ENCODE measurements at places on chromosomes 1 and 21. TPM values are rescaled to one million over a fixed set of nuclear protein-coding genes. Genes with fewer than 3 reads are reported as not detected.

GRCh38 chr21:39650306-39650705 is 37.6 kb downstream of the B3GALT5 start:
- no peak overlapping the region for H3K4me3 ChIP-seq
- no peaks in the 10 kb centered on the region for H3K36me3 ChIP-seq
- H3K27me3 ChIP-seq: no peaks in the 10 kb centered on the region
- H3K4me1 ChIP-seq: peaks cover 13% of the 10 kb centered on the region
- no peak for DNase-seq

Gene S100A2
- 373 TPM for total RNA-seq

Gene TTLL10
- total RNA-seq: 0.36 TPM

- no peak overlapping the region for H3K4me3 ChIP-seq
- peaks cover 6% of the 10 kb centered on the region for H3K4me1 ChIP-seq
- no peaks in the 10 kb centered on the region for H3K36me3 ChIP-seq
Measured at GRCh38 chr1:162702628-162703027, 70.4 kb downstream of the DDR2 start.

Gene DAB1
- total RNA-seq: not detected

Gene TPTE
- not detected for total RNA-seq

GRCh38 chr1:163093579-163093978 is 24.4 kb downstream of the RGS4 start:
- no peak overlapping the region for H3K27ac ChIP-seq
- no peaks in the 10 kb centered on the region for H3K36me3 ChIP-seq
- DNase-seq: no peak
- H3K4me1 ChIP-seq: peaks cover 23% of the 10 kb centered on the region

- H3K36me3 ChIP-seq: no peaks in the 10 kb centered on the region
- no peaks in the 10 kb centered on the region for H3K4me1 ChIP-seq
- H3K27ac ChIP-seq: no peak overlapping the region
- peak; percentile 68 for DNase-seq
- H3K4me3 ChIP-seq: no peak overlapping the region
- no peaks in the 10 kb centered on the region for H3K27me3 ChIP-seq
Measured at GRCh38 chr1:10909697-10910680, 102.5 kb upstream of the TARDBP start.

GRCh38 chr1:156677616-156678596 is 699 bp upstream of the NES start:
- H3K27ac ChIP-seq: no peak overlapping the region
- H3K4me1 ChIP-seq: peaks cover 28% of the 10 kb centered on the region
- no peaks in the 10 kb centered on the region for H3K27me3 ChIP-seq
- 0 out of 2 replicates have a peak, but pooled peaks cover 3% of the 10 kb centered on the region for H3K36me3 ChIP-seq
- peak overlapping the region; percentile 64 for H3K4me3 ChIP-seq

DNA sequence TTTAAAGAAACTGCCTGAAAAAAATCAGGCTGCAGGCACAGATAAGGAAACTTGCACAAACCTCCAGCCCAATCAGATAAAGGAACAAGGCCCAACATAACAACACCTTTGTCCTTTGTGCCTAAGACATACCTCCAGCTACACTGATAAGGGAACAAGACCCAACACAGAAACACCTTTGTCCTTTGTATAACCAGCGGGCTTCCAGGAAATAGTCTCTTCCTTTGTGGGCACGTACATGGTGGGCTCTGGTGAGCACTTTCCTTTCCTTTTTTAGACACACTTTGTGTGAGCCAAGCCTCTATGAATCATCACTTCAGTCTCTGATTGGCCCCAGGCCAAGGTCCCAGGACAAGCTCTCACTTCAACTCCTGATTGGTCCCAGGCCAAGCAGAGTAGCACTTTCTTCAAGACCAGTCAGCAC is 23.6 kb downstream of the ZNF670 start:
- no peak overlapping the region for H3K27ac ChIP-seq
- no peaks in the 10 kb centered on the region for H3K27me3 ChIP-seq
- no peaks in the 10 kb centered on the region for H3K4me1 ChIP-seq
- H3K4me3 ChIP-seq: no peak overlapping the region
- no peak for DNase-seq
- peaks cover 59% of the 10 kb centered on the region for H3K36me3 ChIP-seq

DNA sequence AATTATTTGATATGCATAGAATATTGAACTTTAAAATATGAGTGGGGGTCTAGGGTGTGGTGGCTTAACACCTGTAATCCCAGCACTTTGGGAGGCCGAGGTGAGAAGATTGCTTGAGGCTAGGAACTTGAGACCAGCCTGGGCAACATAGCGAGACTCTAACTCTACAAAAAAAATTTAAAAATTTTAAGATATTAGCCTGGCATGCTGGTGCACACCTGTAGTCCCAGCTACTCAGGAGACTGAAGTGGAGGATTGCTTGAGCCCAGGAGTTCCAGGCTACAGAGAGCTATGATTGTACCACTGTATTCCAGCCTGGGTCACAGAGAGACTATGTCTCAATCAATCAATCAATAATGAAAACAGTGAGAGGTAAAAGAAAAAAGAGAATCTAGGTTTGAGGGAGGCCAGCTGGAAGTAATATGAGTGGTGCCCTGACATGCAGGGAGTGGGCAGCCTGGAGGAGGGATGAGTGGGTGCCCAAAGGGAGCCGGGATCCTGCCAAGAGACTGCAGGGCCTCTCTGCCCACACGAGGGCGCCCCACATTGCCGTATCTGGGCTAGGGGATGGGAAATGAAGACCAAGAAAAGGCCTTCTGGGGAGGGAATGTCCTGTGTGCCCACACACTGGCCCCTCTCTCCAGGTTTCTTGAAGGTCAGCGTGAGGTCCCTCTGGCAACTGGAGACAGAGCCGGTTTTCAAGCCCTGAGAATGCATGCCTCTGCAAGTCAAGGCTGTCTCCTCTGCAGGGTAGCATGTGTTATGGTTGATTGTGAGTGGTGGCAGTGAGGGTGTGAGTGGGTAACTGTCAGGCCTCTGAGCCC is 93.9 kb upstream of the PPM1J start:
- no peak overlapping the region for H3K27ac ChIP-seq
- no peaks in the 10 kb centered on the region for H3K27me3 ChIP-seq

Gene LAMB3
- 650 TPM for total RNA-seq

GRCh38 chr1:119331190-119331515 is 37.4 kb upstream of the HAO2 start:
- no peak for DNase-seq
- H3K27me3 ChIP-seq: peaks cover 7% of the 10 kb centered on the region
- no peak overlapping the region for H3K27ac ChIP-seq
- H3K4me3 ChIP-seq: no peak overlapping the region
- H3K36me3 ChIP-seq: no peaks in the 10 kb centered on the region
- peaks cover 15% of the 10 kb centered on the region for H3K4me1 ChIP-seq

Gene VPS45
- total RNA-seq: 47.8 TPM

DNA sequence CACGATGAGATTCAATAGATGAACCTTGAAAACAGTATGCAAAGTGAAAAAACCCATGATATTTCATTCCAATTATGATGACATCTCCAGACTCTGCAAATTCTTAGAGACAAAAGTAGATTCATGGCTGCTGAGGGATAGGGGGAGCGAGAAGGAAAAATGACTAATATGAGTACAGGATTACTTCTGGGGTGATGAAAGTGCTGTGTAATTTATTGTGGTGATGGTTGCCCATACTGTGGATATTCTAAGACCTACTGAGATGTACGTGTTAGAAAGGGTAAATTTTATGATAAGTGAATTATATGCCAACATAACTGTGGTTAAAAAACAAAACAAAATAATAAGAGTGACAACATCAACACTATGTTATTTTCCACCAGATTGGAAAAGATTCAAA is 18.9 kb upstream of the RGS7 start:
- no peaks in the 10 kb centered on the region for H3K4me1 ChIP-seq
- no peak for DNase-seq
- H3K27me3 ChIP-seq: peaks cover 20% of the 10 kb centered on the region
- no peak overlapping the region for H3K4me3 ChIP-seq

Gene ILDR2
- under 0.01 TPM for total RNA-seq

DNA sequence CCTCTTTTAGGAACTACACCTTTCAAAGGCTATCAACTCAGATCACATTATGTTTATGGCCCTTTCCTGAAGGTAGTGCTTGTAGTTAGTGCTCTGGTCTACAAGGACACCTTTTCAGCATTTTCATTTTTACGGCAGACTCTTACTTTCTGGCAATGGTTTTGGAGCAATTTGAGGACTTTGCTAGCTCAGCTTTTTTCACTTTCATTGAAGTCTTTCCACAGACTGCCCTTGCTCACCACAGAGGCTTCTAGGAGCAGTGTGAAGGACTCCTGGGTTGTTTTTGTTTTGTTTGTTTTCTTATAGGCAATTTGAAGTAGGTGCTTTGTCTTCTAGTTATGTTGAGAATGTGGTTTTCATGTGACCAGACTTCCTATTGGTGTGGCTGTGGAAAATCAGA is 43.1 kb downstream of the CD55 start:
- no peaks in the 10 kb centered on the region for H3K36me3 ChIP-seq
- DNase-seq: no peak
- H3K4me3 ChIP-seq: no peak overlapping the region
- no peak overlapping the region for H3K27ac ChIP-seq
- H3K4me1 ChIP-seq: peaks cover 19% of the 10 kb centered on the region
- H3K27me3 ChIP-seq: no peaks in the 10 kb centered on the region

Gene PLCH2
- total RNA-seq: 5.9 TPM

DNA sequence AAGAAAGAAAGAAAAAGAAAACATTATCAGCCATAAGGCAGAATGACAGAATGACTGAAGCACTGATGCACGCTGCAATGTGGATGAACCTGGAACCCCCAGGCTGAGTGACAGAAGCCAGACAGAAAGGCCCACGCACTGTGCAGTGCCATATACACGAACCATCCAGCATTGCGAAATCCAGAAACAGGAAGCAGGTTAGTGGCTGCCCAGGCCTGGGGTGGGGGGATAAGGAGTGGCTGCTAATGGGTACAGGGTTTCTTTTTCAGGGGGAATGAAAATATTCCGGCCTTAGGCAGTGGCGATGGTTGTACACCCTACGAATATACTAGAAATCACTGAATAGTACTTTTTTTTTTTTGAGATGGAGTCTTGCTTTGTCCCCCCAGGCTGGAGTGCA is 57.0 kb downstream of the CHD5 start:
- DNase-seq: no peak
- no peaks in the 10 kb centered on the region for H3K4me1 ChIP-seq
- no peaks in the 10 kb centered on the region for H3K36me3 ChIP-seq
- no peaks in the 10 kb centered on the region for H3K27me3 ChIP-seq
- no peak overlapping the region for H3K4me3 ChIP-seq
- H3K27ac ChIP-seq: no peak overlapping the region

- H3K27me3 ChIP-seq: no peaks in the 10 kb centered on the region
- DNase-seq: no peak
- peaks cover 19% of the 10 kb centered on the region for H3K4me1 ChIP-seq
- H3K36me3 ChIP-seq: peaks cover 11% of the 10 kb centered on the region
- no peak overlapping the region for H3K4me3 ChIP-seq
Measured at GRCh38 chr1:246591958-246592357, 25.7 kb downstream of the CNST start.

Gene ADAMTS5
- total RNA-seq: not detected

DNA sequence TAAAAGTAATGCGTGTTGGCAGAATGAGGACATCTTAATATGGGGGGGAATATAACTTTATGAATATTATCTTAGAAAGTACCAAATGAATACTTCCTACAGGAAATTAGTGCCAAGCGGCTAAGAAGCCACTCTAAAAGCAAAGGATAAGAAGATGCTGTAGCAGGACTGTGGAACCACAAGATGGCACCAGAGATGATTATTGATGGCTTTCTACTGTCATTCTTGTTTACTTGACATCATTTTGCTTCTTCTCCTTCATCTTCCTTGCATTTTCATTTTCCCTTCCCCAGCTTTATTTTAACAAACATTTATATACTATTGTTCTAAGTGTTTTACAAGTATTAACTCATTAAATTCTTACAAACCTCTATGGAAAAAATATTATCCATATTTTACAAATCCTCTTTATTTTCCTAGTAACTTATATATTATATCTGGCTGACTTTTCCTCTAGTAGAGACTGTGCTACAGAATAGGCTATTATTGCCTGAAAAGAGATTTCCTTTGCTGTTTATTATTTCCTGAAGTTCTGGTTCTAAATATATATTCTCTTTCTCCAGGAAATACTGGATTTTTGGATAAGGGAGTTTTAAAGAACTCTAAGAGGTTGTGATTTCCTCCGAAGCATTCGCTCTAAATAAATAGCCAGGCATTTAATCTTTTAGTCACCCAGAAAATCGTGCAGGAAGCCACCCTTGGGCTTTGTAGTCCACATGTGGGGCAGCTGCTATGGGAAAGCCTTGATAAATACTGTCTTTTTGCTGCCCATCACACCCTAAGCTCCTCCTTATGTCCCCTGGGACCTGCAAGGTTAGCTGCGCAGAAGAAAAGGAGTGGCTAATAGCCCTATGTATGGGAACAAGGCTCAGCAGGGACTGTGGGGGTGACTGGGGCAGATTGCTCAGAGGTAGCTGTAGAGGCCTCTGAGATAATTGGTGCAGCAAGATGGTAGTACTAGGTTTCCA is 69.8 kb downstream of the TPR start:
- no peak overlapping the region for H3K27ac ChIP-seq
- no peak overlapping the region for H3K4me3 ChIP-seq
- no peaks in the 10 kb centered on the region for H3K27me3 ChIP-seq
- no peaks in the 10 kb centered on the region for H3K4me1 ChIP-seq

GRCh38 chr1:9292361-9293240 is at the start of gene SPSB1:
SPSB1 (plus strand) TSS chr1:9292894; CDS start chr1:9355892, 62,998 bp downstream.
- peaks cover 41% of the 10 kb centered on the region for H3K4me1 ChIP-seq
- no peaks in the 10 kb centered on the region for H3K27me3 ChIP-seq
- peaks cover 4% of the 10 kb centered on the region for H3K36me3 ChIP-seq
- H3K27ac ChIP-seq: peak within 1 kb of the TSS; percentile 85

- H3K27ac ChIP-seq: no peak overlapping the region
- no peaks in the 10 kb centered on the region for H3K36me3 ChIP-seq
- H3K27me3 ChIP-seq: no peaks in the 10 kb centered on the region
- peaks cover 10% of the 10 kb centered on the region for H3K4me1 ChIP-seq
- no peak for DNase-seq
Measured at GRCh38 chr1:19366599-19367536, 54.7 kb downstream of the SLC66A1 start.

Gene KCNK1
- total RNA-seq: 34.7 TPM

Gene CHI3L1
- total RNA-seq: not detected

Gene PTAFR
- 3.9 TPM for total RNA-seq

GRCh38 chr1:2587071-2587859 is 688 bp downstream of the PRXL2B start:
- H3K4me1 ChIP-seq: peaks cover 14% of the 10 kb centered on the region
- peaks cover 2% of the 10 kb centered on the region for H3K36me3 ChIP-seq
- H3K4me3 ChIP-seq: peak overlapping the region; percentile 96
- peak; percentile 35 for DNase-seq
- H3K27ac ChIP-seq: no peak overlapping the region

GRCh38 chr21:39153373-39153772 is 29.9 kb downstream of the PSMG1 start:
- H3K4me3 ChIP-seq: no peak overlapping the region
- peak; percentile 56 for DNase-seq
- no peaks in the 10 kb centered on the region for H3K27me3 ChIP-seq
- H3K36me3 ChIP-seq: no peaks in the 10 kb centered on the region
- peaks cover 10% of the 10 kb centered on the region for H3K4me1 ChIP-seq

GRCh38 chr1:56837244-56837939 is 17.2 kb upstream of the C8A start:
- no peaks in the 10 kb centered on the region for H3K36me3 ChIP-seq
- H3K4me3 ChIP-seq: no peak overlapping the region
- DNase-seq: peak; percentile 25
- H3K4me1 ChIP-seq: peaks cover 5% of the 10 kb centered on the region
- H3K27ac ChIP-seq: no peak overlapping the region
- H3K27me3 ChIP-seq: peaks cover 57% of the 10 kb centered on the region

- H3K27ac ChIP-seq: no peak within 1 kb of the TSS
- no peaks in the 10 kb centered on the region for H3K27me3 ChIP-seq
- DNase-seq: no peak
- no peaks in the 10 kb centered on the region for H3K4me1 ChIP-seq
- no peaks in the 10 kb centered on the region for H3K36me3 ChIP-seq
- H3K4me3 ChIP-seq: no peak within 1 kb of the TSS
Measured at GRCh38 chr1:202160377-202160940, at the start of gene PTPN7. PTPN7 (minus strand) TSS chr1:202160602; CDS start chr1:202159402, 1,200 bp downstream.

- no peaks in the 10 kb centered on the region for H3K4me1 ChIP-seq
- no peak for DNase-seq
- no peak overlapping the region for H3K4me3 ChIP-seq
- no peaks in the 10 kb centered on the region for H3K36me3 ChIP-seq
Measured at GRCh38 chr1:17852383-17852782, 97.2 kb downstream of the ACTL8 start.
